Activated T-helper 2 cell treated with anti-CD3 and anti-CD28 coated beads, Interferon-gamma antibody, Interleukin-2, Interleukin-4, amounts not matched to agents 10 μg/mL and 5 μg/mL and 100 μg/mL, durations not matched to agents 14 hours and 24 hours and 36 hours (primary cell): ENCODE measurements at places on chromosomes 12 and 14.

- H3K27me3 ChIP-seq: no peaks in the 10 kb centered on the region
- H3K4me3 ChIP-seq: no peak overlapping the region
- H3K36me3 ChIP-seq: no peaks in the 10 kb centered on the region
- no peaks in the 10 kb centered on the region for H3K4me1 ChIP-seq
Measured at GRCh38 chr12:64054079-64054520, 168.0 kb downstream of the KICS2 start.

- H3K27me3 ChIP-seq: peaks cover 14% of the 10 kb centered on the region
- H3K36me3 ChIP-seq: no peaks in the 10 kb centered on the region
- no peak overlapping the region for H3K4me3 ChIP-seq
- no peak for DNase-seq
Measured at GRCh38 chr14:51209457-51209856, 30.6 kb upstream of the TMX1 start.

GRCh38 chr14:64659366-64659765 is 44.9 kb upstream of the PLEKHG3 start:
- DNase-seq: no peak
- H3K36me3 ChIP-seq: no peaks in the 10 kb centered on the region
- peaks cover 20% of the 10 kb centered on the region for H3K27me3 ChIP-seq
- H3K4me3 ChIP-seq: no peak overlapping the region
- H3K4me1 ChIP-seq: peaks cover 7% of the 10 kb centered on the region

DNA sequence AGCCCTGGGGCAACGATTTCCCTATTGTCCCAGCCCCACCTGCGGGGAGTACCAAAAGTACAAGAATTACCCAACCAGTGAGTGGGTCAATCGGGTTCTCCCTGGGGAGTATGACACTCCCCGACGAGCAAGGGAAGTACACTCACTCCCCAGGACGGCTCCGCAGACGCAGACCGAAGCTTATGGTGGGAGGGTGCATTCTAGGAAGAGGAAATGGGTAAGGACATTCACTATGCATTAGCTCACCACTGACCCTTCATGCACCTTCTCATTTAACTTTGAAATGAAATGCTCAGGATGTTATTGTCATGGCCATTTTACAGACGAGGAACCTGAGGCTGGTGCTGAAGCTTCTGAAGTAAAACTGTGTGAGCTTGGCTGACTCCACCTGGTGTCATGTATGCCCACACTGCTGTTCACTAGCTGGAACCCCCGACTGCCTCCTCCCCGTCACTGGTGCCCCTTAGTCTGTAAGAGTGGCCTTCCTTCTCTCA is 45.8 kb upstream of the TMED10 start:
- peaks cover 9% of the 10 kb centered on the region for H3K4me1 ChIP-seq
- no peaks in the 10 kb centered on the region for H3K36me3 ChIP-seq
- H3K4me3 ChIP-seq: no peak overlapping the region
- peaks cover 22% of the 10 kb centered on the region for H3K27me3 ChIP-seq
- no peak overlapping the region for H3K27ac ChIP-seq

- no peak overlapping the region for H3K27ac ChIP-seq
- DNase-seq: no peak
Measured at GRCh38 chr12:105899589-105899988, 239.2 kb downstream of the NUAK1 start.

GRCh38 chr12:67697443-67697842 is 48.9 kb downstream of the DYRK2 start:
- no peak overlapping the region for H3K27ac ChIP-seq
- H3K27me3 ChIP-seq: peaks cover 47% of the 10 kb centered on the region
- H3K36me3 ChIP-seq: no peaks in the 10 kb centered on the region

- DNase-seq: no peak
- H3K27me3 ChIP-seq: no peaks in the 10 kb centered on the region
- H3K4me3 ChIP-seq: no peak overlapping the region
- H3K36me3 ChIP-seq: peaks cover 28% of the 10 kb centered on the region
- H3K4me1 ChIP-seq: peaks cover 10% of the 10 kb centered on the region
Measured at GRCh38 chr12:96302687-96303310, 97.4 kb downstream of the CDK17 start.

DNA sequence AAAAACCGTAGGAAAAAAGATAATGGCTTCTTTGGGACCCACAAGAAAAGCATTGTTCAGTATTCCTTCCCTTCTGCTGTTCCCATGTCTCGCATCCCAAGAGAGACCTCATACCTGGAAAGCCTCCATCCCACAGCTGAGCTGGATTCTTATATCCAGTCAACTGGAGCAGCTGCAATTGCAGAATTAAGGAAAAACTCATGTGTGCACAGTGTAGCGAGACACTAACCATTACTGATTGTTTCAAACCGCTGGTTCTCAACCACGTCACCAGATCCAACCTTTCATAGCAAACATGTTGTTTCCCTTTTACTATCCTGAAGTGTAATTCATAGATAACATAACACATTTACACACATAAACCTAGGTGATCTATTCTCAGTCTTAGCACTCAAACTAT is 5.5 kb upstream of the RNASE10 start:
- no peak overlapping the region for H3K4me3 ChIP-seq
- H3K4me1 ChIP-seq: peaks cover 16% of the 10 kb centered on the region
- no peak overlapping the region for H3K27ac ChIP-seq
- peaks cover 3% of the 10 kb centered on the region for H3K27me3 ChIP-seq
- no peak for DNase-seq
- no peaks in the 10 kb centered on the region for H3K36me3 ChIP-seq

DNA sequence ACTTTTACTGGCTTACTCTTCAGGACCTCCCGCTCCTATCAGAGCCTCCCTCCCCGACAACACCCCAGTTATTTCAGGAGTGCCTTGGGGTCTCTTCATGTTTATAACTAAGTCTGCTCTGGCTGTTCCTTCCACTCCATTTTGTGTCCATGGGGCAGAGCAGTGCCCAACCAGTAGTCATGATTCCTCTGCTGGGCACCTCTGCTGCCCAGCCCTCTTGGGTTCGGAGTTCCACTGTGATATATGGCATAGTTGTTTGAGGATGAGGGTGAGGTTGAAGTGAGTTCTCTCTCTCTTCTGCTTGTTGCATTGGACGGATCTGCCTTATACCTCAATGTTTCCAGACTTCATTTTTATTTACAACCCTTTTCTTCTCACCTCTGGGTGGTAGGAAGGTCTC is 17.4 kb downstream of the NR1H4 start:
- H3K4me3 ChIP-seq: no peak overlapping the region
- no peak for DNase-seq
- no peaks in the 10 kb centered on the region for H3K27me3 ChIP-seq

DNA sequence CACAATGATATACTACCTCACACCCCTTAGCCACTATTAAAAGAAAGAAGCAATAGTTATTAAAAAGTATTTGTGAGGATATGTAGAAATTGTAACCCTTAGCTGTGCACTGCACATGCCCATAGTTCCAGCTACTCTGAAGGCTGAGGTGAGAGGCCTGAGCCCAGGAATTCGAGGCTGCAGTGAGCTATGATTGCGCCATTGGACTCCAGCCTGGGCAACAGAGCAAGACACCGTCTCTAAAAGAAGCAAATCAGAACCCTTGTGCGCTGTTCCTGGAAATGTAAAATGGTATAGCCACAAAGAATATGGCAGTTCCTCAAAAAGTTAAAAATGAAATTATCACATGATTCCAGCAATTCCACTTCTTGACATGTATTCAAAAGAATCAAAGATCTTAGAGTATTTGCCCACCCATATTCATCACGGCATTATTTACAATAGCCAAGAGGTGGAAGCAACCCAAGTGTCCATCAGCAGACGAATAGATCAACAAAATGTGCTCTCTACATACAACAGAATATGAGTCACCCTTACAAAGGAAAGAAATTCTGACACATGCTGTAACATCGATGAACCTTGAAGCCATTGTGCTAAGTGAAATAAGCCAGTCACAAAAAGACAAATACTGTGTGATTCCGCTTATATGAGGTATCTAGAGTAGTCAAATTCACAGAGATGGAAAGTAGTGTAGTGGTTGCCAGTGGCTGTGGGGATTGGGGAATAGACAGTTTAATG is 23.7 kb upstream of the YLPM1 start:
- H3K27me3 ChIP-seq: no peaks in the 10 kb centered on the region
- no peak for DNase-seq
- no peak overlapping the region for H3K27ac ChIP-seq
- no peak overlapping the region for H3K4me3 ChIP-seq

- H3K36me3 ChIP-seq: peaks cover 98% of the 10 kb centered on the region
- DNase-seq: no peak
- H3K27me3 ChIP-seq: no peaks in the 10 kb centered on the region
- H3K27ac ChIP-seq: peak overlapping the region; percentile 93
- H3K4me1 ChIP-seq: peaks cover 91% of the 10 kb centered on the region
- peak overlapping the region; percentile 78 for H3K4me3 ChIP-seq
Measured at GRCh38 chr14:22524784-22525161, 64.3 kb downstream of the DAD1 start.

- no peak overlapping the region for H3K4me3 ChIP-seq
- H3K27ac ChIP-seq: no peak overlapping the region
- no peak for DNase-seq
- peaks cover 22% of the 10 kb centered on the region for H3K27me3 ChIP-seq
Measured at GRCh38 chr12:102232036-102232435, 34.4 kb upstream of the PMCH start.

DNA sequence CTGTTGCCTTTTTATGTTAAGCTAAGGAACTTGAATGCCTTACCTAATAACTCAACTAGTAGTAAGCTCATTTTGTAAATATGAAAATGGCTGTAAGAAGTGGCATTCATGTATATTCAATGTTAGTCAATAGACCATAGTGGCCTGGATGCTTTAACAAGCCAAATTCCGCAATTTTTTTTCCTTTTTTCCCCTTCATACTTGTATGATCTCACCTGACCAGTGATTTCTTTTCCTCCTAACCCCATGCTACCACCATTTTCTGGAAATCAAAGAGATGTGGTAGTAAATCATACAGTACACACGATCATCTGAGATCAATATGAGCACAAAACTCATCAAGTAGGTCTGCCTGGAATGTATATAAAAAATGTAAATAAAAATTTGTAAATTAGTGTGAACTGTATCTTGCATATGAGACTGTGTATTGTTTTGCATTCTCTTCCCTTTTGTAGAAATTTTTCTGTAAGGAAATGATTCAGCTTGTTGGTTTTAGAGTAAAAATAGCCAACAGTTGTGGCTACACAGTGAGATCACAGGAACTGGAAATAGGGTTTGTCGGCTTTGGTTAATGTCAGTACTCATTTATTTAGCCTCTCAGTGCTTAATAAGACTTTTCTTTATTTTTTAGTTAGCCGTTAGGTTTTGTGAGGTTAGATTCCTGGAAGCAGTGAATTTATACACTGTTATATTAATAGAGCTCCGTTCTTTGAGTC is 62.5 kb downstream of the ETNK1 start:
- peak overlapping the region; percentile 54 for H3K27ac ChIP-seq
- peaks cover 51% of the 10 kb centered on the region for H3K36me3 ChIP-seq
- no peak for DNase-seq
- H3K4me1 ChIP-seq: peaks cover 28% of the 10 kb centered on the region
- no peaks in the 10 kb centered on the region for H3K27me3 ChIP-seq

- DNase-seq: no peak
- no peaks in the 10 kb centered on the region for H3K4me1 ChIP-seq
- H3K27ac ChIP-seq: no peak overlapping the region
- H3K27me3 ChIP-seq: no peaks in the 10 kb centered on the region
- no peaks in the 10 kb centered on the region for H3K36me3 ChIP-seq
Measured at GRCh38 chr12:102567031-102567985, 86.9 kb upstream of the IGF1 start.
